Esophagus squamous epithelium (tissue), 5 donors: ENCODE measurements at places on chromosomes 1 and 21.

GRCh38 chr1:202187041-202187671 is 6.4 kb upstream of the LGR6 start:
- DNase-seq: no peak

DNA sequence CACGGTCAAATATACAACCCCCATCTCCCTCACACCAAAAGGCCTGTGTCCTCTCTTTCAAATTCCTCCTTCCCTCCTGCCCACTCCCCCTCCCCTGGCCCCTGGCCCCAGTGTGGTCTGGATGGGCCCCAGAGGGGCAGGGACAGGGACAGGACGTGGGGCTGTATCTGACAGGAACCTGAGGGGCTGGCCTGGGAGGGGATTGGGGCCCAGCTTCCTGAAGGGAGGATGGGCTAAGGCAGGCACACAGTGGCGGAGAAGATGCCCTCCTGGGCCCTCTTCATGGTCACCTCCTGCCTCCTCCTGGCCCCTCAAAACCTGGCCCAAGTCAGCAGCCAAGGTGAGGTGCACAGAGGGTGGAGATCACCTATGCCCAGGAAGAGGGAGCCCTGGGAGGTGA is at the start of gene MPL:
MPL (plus strand) TSS at position 231 of the 400 bp plus-strand sequence; CDS start at position 262, 31 bp downstream.
- no peak for DNase-seq

- no peak for DNase-seq
These were observed 110.6 kb downstream of the USP25 start for GRCh38 chr21:15840406-15840805.

DNA sequence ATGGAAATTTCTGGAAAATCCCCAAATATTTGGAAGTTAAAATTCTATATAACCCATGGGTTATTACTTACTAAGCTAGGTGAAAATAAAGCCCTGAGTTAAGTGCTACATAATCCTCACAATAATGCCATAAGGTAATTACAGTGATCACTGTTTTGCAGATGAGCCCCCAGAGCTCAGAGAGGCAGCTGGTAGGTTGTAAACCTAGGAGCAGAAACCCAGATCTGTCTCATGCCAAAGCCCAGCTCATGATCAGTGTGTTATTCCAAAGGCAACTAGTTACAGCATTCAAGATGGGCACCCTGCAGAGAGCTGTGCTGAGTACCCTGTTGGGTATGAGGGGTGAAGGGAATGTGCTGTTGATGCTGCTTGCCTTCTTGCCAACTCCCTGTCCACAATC is 10.8 kb upstream of the MYOG start:
- no peak for DNase-seq

- no peak for DNase-seq
These were observed 64.5 kb downstream of the NPHP4 start for GRCh38 chr1:5927506-5928370.

DNA sequence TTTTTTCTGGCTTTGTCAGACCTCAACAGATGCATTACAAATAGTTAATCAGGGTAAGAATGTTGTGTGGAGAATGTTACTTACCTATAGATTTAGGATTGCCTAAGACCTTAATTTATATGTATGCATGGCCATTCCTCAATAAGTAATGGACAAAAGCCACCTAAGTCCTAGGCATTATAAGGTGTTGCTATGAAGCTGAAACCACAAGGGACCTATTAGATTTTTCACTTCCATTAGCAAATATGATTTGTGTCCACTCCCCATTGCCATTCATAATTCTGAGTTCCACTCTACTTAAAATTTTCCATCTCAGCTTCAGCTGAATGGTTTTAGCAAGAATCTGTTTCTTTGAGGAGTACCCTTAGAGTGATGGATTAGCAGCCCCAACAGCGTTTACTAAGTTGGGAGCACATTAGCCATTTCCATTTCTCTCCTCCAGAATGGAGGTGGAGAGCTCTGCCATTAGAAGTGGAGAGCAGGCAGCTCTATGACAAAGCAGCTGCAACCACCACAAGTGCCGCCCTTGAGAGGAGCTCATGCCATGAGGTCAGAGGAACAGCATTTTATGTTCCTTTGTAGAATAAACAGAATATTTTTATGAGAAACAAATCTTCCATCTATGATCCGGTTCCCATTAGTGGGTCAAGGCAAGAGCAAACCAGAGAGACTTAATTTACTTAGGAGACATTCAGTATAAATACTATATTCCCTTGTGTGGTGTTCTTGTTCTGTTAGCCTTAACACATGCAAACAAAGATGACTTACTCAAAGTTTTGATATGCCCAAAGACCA is 28.9 kb upstream of the C1orf87 start:
- DNase-seq: no peak

DNA sequence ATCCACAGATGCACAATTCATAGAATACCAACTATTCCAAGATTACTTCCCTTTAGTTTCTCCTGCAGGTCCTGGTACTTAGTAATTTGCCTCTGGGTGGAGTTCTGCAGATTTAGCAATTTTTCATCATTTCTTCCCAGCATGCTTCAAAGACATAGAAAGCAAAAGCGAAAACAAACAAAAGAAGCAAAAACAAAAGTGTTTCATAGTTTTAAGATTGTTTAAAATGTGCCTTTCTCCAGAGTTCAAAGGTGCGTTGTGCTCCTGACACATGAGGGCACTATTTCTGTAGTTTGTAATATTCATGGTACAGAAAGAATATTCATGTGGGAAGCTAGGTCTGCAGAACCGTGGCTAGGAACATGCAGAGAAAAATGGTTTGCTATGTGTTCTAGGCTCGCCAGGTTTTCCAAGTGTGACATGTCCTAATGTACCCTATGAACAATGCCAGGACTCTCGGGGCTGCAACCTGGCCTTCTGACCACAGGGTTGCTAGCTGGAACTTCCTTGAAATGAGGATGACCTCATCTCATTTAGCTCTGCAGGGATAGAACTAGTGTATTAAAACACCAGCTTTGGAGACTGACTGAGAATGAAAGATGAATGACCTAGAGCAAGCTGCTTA is 30.0 kb upstream of the RCSD1 start:
- no peak for DNase-seq

DNA sequence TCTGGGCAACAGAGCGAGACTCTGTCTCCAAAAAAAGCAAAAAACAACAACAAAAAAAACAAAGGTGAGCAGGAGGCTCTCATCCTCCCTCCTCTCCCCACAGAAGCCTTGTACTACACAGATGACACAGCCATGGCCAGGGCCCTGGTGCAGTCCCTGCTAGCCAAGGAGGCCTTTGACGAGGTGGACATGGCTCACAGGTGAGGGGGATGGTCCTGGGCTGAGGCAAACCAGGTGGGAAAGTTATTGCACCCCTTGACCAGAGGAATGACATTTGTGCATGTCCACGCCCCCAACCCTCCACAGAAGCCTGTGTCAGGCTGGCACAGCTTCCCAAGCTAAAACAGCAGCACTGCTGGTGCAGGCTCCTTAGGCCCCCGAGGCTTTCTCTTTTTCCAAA is 2.4 kb downstream of the ADPRS start:
- DNase-seq: no peak

DNA sequence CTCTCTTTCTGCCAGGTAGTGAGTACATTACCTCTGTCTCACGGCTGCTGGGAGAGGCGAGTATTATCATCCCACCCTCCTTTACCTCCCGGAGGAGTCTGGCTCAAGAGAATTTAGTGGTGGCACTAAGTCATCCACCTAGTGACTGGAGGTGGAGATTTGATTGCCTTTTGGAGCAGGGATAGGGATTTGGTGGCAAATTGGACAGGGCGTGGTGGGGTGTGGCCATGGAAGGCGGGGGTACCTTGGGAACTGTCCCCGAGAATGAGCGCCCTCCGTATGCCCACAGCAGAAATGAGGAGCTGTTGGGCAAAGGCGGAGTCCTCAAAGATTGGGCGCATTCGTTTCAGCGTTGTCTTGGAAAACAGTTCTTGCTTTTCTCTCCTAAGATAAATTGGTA is 32.1 kb upstream of the HMGN1 start:
- DNase-seq: no peak

DNA sequence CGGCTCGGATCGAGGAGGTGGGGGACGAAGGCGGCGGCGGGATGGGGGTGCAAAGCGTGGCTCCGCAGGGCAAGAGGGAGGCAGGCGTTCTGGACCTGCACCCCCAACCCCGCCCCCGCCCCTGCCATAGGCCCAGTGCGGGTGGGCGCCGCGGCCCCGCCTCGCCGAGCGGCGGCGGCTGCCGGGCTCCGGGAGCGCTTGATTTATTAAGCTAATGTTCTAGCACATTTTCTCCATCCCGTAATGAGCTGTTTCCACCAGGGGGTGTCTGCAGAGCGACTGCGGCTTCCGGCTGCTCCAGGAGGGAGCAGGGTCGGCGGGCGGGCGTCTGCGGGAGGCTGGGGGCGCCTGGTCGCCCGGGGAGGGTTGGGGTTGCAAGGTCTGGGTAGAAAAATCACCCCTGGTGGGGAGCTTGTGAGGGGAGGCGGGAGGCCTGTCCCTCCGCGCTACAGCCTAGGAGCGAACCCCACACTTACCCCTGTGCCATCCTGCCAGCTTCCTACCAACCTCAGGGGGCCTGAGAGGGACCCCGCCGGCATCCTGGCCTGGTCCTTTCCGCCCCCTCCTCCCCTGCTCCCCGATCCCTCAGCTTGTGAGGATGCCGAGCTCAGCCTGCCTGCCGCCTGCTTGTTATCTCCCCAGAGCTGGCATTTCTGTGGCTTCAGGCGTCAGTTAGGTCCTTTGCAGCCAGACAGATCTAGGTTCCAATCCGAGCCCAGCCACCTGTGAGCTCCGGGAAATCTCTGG is 48.5 kb upstream of the ACOT11 start:
- no peak for DNase-seq

DNA sequence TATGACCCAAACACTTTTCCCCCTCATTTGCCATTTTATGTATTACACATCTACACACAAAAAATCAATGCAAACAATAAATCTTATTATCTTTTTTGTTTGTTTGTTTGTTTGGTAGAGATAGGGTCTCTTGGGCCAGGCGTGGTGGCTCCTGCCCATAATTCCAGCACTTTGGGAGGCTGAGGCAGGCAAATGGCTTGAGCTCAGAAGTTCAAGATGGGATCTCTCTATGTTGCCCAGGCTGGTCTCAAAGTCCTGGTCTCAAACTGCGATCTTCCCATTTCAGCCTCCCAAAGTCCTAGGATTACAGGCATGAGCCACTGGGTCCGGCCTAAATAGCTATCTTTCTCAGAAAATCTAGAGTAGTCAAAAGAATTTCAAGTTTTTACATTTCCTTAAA is 1.2 kb upstream of the DBT start:
- no peak for DNase-seq

DNA sequence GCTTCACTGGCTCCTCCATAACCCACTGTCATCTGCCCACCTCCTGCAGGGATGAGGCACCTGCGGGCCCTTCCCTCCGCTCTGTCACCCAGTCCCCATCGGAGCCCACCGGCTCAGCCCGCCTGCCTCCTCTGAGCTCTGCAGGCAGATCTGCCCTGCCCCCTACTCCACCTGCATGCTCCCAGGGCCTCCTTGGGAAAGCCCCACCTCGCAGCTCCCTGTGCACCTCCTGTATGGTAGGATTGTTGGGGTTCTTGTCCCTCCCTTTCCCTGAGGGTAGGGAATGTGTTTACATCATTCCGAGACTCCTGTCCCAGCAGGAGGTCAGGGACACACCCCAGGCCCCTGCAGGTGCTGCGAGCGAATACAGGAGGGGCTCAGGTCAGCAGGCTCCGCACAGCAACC is 50.5 kb downstream of the SIK1 start:
- no peak for DNase-seq

- DNase-seq: no peak
These were observed at the start of gene A3GALT2 for GRCh38 chr1:33320619-33321165. Gene A3GALT2 (minus strand): TSS chr1:33321098. CDS start chr1:33321098, 0 bp downstream.

GRCh38 chr1:212606395-212607205 is 2.0 kb upstream of the ATF3 start:
- no peak for DNase-seq

- DNase-seq: no peak
These were observed 16.0 kb upstream of the OVAAL start for GRCh38 chr1:180542838-180543145.

DNA sequence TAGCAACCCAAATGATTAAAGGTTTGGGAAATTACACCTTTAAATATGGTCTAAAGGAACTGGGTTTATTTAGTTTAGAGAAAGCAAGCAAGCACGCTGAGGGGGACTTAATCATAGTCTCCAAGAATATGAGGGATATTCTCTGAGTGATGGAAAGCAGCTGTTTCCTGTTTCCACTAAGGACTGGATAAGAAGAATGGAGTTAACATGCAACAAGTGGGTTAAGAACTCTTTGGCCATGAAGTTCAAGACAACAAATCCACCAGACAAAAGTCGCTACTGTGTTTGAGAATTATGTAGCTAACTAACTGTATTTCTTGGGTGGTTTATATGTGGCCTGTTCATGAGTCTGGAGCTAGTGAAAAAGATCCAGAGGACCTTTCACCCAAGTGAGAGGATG is 85.7 kb downstream of the TGFB2 start:
- DNase-seq: no peak

GRCh38 chr1:147052143-147052542 is 114.0 kb downstream of the NBPF12 start:
- DNase-seq: no peak

DNA sequence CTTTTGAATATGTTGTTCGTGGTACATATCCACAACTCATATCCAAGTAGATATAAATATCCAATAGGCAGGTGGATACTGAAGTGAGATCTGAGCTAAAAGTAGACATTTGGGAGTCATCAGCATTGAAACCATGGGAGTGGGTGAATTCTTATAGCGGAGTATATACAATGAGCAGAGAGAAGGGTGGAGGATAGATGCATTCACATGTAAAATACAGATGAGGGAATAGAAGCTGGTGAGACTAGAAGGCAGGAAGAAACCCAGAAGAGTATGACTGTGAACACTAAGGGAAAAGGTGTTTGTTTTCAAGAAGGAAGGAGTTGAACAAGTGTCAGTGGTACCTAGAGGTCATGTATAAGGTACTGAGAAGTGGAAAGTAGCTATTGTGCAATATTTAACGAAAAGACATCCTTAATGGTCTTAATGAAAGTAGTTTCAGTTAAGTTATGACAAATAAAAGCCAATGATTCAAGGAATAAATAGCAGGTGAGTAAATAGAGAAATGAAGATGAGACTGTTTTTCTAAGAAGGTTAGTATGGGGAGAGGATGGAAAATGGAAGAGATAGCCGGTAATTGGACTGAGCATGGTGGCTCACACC is 181.6 kb upstream of the CACYBP start:
- no peak for DNase-seq
